Choroid plexus epithelial cell (primary cell): ENCODE measurements at places on chromosomes 3 and 15.
A peak's percentile ranks its signal among the peaks of the same experiment; 100 is the strongest.

GRCh38 chr3:194671511-194671899 is 486 bp downstream of the LSG1 start:
- DNase-seq, result peak; percentile 73

- no peak for DNase-seq
These were observed 41.6 kb downstream of the WNT5A start for GRCh38 chr3:55445551-55445950.

DNA sequence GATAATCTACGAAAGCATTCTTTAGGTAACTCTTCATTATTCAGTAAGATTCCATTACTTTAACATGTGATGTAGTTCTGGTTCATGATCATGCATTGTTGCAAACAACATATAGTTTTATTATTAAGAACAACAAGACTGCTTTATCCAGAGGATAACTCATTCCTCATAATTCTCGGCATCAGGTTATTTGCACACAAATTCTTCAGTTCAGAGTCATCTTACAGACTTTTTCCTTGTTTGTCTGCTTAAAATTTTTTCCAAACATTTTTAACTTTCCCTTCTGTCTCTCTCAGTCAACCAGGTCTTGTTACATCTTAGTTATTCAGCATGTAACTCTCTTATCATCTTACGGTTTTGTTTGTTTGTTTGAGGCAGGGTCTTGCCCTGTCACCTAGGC is 60.1 kb downstream of the VGLL3 start:
- DNase-seq, result peak; percentile 44

DNA sequence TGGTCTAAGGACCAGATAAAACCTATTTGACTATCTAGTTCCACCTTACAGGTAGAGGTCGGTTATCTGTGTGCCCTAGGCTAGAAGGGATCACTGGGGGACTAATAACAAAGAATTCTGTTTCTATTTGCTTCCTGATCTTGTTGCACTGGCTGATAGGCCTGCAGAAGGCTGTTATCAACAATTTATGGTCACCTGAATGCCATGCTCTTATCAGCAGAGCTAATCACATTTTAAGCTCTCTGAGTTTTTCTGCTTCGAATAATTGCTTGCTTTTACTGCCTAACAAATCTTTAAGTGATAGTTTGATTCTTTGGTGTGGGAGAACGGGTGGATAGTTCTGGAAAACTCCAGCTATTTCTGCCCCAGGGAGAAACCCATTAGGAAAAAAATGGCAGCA is 263.1 kb downstream of the PDZRN3 start:
- DNase-seq, result no peak

DNA sequence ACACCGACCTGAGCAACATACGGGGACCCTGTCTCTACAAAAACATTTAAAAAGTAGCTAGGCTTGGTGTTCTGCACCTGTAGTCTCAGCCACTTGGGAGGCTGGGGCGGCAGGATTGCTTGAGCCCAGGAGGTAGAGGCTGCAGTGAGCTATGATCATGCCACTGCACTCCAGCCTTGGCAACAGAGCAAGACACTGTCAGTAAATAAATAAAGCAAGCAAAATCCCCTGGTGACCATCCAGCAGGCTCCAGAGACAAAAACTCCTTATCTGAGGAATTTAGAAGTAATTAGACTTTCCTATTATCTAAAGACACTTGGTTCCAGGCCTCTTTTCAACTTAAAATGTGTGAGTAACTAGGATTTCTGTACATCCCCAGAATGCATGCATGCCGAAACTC is 29.5 kb upstream of the ZNF774 start:
- no peak for DNase-seq

DNA sequence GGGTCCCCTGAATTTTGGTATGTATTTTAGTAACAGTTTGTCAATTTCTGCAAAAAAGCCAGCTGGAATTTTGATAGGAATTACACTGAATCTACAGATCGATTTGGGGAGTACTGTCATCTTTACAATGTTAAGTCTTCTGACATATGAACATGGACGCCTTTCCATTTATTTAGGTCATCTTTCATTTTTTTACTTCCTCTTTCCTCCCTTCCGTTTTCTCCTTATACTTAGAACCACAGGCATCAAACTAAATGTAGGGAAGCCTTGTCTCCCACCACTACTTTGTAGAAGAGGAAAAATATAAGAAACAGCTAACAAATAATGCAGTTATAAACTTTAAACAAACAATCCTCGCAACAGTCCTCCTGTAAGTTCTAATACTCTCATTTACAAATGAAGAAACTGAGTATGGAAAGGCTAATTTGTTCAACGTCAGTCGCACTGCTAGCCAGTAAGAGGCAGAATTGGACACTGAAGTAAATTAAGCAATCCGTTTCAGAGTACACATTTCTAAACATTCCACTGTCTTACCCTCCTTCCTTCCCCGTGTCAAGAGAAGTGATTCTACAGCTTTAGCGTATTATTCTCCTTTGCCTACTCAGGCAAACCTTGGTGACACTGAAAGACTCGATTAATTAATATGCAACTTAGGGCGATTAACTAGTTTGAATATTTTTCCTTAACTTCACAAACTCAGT is 25.6 kb downstream of the RHOA start:
- DNase-seq, result no peak

DNA sequence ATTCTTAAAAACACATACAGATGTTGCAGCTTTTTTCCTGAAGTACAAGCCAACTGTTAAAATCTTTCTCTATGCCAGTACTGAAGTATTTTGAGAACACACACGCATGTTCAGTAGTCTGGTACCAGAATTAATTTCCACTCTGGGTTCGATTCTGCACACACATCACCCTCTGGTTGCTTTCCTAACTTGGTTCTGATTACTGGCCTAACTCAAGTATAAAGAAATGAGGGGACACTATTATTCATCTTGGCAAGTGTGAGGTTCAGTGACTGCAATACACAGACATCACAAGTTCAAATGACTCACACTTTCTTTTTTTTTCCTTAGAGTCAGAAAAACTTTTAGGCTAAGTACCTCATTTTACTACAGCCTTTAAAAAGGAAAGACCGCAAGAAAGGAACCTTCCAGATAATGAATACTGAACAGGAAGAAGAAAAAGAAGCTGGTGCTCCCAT is 37.4 kb upstream of the LDHAL6B start:
- peak; percentile 89 for DNase-seq

GRCh38 chr3:165195640-165196576 is at the start of gene SLITRK3:
SLITRK3 (minus strand) TSS chr3:165196384; CDS start chr3:165190830, 5,554 bp downstream.
- no peak for DNase-seq

- DNase-seq, result no peak
These were observed 84.8 kb upstream of the LIMD1 start for GRCh38 chr3:45509768-45510129.

DNA sequence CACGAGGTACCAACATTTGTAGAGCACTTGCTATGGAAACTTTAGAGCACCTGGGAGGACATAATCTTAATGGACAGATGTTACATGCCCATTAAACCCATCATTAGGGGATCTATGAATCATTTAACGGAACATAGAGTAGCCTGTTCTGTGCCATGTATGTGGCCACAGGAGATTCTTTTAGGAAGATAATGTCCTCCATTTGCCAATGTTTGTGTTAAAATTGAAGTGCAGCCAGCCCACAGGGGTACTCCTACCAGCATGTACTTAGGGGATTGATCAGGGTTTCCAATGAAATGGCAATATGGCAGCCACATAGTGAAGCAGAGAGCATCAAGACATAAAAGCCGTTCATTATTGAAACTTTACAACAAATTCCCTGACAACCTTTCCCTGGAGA is 70.7 kb downstream of the TNIK start:
- DNase-seq, result no peak

DNA sequence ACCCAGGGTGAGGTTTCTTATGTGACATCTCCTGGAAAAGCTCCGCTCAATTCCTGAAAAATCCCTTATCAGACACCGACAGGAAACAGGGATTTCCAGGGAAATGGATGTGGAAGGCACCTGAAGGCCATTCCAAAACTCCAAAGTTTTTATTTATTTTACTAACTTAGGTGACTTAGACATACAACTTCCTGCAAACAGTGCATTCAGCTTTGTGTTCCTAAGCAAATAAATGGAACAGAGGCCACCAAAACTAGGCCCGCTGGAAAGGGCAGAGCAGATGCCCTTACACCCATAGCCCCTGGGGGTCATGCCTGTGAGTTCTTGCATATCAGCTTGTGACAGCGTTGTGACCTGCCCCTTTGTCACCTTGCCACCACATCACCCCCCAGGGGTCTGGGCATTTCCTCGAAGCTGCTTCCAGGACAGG is 239.4 kb downstream of the XXYLT1 start:
- no peak for DNase-seq

DNA sequence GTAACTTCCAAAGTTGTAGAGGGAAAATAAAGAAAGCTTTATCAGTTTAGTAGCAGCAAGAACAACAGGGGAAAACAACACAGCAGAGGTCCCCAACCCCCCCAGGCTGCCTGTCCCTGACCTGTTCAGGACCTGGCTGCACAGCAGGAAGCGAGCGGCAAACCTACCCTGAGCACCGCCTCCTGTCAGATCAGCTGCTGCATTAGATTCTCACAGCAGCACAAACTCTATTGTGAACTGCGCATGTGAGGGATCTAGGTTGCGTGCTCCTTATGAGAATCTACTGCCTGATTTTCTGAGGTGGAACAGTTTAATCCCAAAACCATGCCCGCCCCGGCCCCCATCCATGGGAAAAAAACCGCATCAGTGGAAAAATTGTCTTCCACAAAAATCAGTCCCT is 40.3 kb downstream of the USP50 start:
- peak; percentile 61 for DNase-seq

DNA sequence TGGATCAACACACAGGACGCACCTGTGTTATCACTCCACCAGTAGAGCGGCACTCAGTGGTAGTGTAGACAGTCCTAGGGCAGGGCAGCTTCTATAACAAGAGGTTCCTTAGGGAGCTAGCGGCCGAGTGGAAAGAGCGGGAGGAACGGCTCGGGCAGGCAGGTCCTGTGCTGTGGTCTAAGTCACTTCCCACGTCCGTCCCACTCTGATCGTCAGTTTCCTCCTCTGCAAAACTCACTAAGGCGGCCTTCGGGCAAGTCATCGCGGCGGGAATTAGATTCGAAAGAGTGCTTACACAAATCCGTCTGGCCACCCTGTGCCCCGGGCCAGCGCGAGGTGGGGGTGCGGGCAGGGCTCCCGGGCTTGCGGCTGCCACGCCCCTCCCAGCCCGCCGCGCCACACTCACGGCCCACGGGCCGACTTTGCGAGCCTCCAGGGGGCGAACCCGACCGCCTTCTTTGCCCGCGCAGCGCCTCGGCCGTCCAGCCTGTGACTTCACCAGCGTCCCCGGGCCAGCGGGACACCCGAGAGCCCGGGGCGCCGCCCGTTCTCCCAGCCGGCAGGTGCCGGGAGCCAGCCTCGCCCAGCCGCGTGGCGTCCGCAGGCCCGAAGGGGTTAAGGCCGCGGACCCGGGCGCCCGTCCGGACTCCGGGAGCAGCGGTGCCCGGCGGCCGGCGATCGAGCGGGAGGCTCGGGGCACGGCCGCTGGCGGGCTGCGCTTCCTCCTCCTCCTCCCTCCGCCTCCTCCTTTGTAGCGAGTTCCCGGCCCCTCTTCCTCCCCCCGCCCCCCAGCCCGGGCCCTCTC is 416 bp upstream of the CORO2B start:
- DNase-seq, result peak; percentile 57

DNA sequence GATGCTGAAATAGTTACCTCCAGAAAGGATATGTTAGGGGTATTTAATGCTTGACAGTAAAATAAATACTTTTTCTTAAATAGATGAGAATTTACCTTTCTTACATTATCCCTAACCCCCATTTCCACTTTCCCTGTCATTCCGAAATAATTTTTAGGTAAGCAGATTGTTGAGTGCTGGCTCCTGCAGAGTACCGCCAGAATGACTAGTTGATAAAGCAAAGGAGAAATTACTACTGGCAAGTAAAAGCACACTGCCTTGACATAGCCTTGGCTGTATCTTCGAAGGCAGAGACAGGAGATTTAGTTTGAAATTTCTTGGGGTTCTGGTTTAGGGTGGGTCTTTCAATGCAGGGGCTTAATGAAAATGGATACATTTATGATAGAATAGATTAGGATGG is 40.8 kb downstream of the LRRC49 start:
- no peak for DNase-seq
